ENCODE measurements at places on chromosomes 12 and 14.

DNA sequence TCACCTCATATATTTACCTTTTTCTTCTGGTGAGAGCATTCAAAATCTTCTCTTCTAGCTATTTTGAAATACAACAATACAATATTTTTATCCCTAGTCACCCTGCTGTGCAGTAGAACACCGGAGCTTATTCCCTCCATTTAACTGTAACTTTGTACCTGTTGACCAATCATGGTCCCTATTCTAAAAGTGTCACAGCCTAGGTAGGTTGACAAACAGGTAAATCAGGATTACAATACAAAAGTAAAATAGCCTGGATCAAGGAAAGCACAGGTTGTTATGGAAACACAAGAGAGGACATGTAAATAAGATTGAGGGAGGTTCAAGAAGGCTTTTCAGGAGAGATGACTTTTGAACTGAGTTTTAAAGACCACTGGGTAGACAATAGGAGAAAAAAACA, 670.9 kb downstream of the DIO2 start:
- peak; percentile 44 for DNase-seq

- peak; percentile 93 for DNase-seq
Observed at GRCh38 chr12:57086493-57087009, 2.4 kb upstream of the NAB2 start.

DNA sequence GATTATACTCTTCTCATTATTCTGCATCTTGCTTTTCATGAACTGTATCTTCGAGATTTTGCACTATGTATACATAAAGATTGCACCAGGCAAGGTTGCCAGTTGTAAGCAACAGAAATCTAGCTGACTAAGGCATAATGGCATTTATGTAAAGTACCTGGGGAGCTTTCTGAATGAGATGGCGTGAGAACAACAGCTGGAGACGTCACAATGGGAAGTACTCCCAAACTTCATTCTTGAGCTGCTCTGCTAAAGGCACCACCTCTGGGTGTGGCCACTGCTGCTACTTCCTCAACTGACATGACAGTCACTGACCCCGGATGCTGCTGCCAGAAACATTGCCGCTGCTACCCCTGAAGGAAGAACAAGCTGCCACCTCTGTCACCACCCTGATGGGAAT, 220.7 kb downstream of the NOVA1 start:
- DNase-seq: no peak

GRCh38 chr14:22791301-22791700, 23.9 kb downstream of the SLC7A7 start:
- DNase-seq: peak; percentile 50

- peak; percentile 64 for DNase-seq
Observed at GRCh38 chr12:106096376-106096775, 42.4 kb downstream of the NUAK1 start.

GRCh38 chr12:75378354-75378753, 12.5 kb upstream of the GLIPR1L2 start:
- no peak for DNase-seq

- no peak for DNase-seq
Observed at GRCh38 chr12:131084341-131085011, 130.8 kb downstream of the ADGRD1 start.

GRCh38 chr14:58923751-58924405, 264.6 kb upstream of the DAAM1 start:
- no peak for DNase-seq

DNA sequence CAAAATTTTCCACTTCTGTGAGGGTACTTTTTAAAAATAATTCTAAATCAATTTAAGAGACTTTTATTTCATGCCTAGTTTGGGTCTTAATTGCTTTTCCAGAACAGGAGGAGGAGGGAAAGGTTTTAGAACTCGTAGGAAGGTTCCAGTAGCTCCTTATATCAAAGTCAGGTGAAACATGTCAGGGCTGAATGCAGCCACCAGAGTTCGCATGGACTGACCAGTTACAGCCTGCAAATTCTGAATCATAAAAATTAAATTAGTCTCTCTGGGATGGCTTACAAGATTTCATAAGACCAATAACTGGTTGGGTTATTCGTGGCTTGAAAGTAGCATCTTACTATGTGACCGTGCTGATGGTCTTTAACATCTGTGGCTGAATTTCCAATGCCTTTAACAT, 397 bp downstream of the BDKRB1 start:
- no peak for DNase-seq

- no peak for DNase-seq
Observed at GRCh38 chr14:101178184-101179072, 274.9 kb upstream of the RTL1 start.

- DNase-seq: peak; percentile 92
Observed at GRCh38 chr12:111775205-111776193, 8.8 kb downstream of the ALDH2 start.

DNA sequence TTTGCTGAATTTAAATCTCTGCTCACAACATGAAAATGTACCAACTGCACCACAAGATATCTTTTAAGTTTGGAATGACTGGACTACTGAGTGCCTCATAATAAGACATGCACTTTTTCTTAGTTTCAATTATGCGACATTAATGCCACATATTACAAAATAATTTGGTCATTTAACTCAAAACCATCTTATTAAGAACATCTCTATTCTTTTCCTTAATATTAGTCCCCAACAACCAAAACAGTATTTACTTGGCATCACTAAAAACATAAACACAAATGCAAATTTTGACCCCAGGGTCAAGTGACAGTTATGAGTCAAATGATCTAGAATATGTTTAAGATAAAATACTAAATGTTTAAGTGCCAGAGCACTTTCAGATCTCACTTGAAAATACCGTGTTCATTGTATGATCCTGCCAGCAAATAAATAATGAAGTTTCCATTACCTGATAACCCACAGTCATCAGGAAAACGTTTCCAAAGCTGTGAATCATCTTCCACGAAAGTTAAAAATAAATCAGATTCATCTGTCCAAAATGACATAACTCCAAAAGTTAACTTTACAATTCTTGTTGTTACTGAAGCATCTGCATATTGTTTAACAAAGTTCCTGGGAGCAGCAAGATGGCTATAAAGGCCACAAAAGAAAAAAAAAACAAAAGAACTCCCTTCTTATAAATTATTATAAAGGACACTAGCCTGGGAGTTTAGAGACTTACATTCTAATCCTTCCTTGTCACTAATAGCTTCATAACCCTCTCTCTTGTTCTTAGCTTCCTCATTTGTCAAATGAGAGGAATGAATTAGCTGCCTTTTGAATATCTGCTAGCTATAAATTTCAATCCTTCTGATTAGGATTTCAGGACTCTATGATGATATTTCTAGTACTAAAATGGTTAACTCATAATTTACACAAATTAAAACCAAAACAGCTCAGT, 30.5 kb upstream of the AP4S1 start:
- DNase-seq: peak; percentile 24

- no peak for DNase-seq
Observed at GRCh38 chr12:101021911-101022388, 188.1 kb downstream of the SLC5A8 start.

GRCh38 chr12:121974026-121974985, 47.4 kb upstream of the BCL7A start:
- DNase-seq: no peak

DNA sequence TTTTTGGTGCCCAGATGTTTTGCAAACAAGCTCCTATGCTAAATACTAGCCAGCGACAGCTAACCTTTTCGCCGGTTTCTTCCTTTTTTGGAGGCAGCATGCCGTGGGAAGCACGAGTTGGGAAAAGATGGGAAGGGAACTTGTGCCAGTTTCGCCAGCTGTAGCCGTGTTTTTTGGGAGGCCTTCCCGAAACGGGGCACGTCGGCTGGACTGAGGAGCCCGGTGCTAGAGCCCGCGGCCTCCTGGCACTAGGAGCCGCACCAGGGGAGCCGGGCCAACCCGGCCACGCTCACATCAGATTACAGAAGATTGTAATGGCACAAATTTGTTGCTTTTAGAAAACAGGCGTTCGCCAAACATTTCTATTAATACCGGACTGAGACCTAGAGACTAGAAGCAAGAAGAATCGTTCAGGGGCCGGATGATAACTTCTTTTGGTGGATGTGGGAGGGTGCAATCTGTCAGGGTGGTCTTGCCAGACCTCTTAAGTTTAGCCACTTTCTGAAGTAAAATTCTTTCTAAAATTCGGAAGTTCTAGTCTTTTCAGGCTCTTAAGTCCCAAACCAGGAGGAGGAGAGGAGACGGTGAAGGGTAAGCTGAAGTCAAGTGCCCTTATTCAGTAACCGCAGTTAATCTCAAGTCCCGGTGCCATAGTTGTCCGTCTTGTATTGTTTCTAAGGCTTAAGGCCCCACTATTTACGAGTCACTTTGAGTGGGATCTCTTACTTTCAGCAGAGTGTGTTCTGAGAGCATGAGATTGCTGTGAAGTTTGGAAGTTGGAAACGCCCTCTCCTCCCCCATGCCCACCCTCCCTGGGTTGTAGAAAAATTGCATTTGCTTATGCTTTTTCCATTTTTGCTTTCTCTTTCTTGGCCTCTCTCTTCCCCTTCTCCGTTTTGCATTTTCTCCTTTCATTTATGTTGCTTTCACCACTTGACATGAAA, 1.3 kb downstream of the RASSF3 start:
- peak; percentile 59 for DNase-seq

GRCh38 chr12:76085520-76085868, 1.0 kb upstream of the NAP1L1 start:
- no peak for DNase-seq

DNA sequence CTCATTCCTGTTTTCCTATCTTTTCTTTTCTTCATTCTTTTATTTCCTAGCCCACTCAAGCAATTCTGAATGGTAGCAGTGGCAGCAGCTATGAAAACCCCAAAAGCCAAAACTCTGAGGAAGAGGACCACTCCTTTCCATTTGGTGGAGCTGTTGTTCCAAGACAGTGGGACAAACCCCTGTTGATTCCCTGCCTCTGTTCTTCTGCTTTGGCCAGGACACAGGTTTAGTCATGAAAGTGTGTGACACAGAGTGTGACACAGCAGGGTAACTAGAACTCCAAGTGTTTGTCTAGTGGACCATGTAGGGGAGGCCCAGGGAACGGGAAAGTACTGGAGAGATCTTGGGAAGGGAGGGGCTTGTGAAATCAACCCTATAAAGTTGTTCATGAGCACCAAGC, 71.1 kb downstream of the PTCSC3 start:
- no peak for DNase-seq

DNA sequence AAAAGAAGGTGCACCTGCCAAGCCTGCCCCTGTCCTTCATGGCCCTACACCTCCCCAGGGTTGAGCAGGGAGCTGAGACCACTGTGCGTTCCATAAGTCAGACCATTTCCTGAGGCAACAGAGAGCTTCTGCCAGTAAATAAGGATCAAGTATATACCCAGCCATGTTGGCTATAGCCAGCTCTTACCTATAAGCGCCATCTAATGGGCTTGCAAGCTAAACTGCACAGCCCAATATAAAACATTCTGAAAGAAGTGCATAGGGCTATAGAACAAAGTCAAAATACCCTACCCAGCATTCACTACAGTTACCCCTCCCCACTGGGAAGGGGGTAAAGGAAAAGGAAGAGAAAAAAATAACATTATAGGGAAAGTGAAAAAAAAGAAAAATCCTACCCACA, 59.3 kb upstream of the SCAF11 start:
- DNase-seq: no peak

- DNase-seq: peak; percentile 2
Observed at GRCh38 chr14:20278414-20278813, 27.3 kb downstream of the TTC5 start.

DNA sequence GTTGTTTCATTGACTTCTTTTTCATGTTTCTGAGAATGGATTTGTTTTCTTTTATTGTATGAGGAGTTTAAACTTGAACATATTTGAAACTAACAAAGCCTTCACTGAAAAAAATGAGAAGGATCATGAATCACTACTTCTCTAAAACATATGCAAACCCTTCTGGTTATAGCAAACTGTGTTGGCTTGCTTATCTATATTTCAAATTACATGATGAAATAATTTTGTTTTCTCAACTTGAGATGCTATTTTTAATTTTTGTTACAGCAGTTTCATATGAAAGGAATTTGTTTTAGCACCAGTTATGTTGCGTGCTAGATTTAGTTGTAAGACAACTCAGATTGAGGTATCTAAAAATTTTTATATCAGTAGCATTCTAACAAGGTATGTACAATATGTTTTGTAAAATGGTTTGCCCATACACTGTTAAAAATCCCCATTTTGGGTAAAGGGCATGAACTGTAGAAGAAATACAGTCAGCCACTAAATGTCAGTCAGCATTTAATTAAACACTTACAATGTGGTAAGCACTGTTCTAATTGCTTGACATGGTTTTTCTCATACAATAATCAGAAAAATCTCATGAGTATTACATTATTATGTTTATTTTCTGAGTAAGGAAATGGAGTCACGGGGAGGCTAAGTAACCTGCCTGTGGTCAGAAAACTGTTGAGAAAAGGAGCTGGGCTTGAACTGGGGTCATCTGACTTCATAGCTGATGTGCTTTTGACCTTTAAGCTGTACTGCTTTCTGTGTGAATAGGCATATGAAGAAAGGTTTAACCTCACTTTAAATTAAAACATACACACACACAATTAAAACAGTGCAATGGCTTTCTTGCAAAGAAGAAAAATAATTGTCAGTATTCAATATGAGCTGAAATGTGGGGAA, 105.7 kb downstream of the PLEKHA5 start:
- DNase-seq: no peak

DNA sequence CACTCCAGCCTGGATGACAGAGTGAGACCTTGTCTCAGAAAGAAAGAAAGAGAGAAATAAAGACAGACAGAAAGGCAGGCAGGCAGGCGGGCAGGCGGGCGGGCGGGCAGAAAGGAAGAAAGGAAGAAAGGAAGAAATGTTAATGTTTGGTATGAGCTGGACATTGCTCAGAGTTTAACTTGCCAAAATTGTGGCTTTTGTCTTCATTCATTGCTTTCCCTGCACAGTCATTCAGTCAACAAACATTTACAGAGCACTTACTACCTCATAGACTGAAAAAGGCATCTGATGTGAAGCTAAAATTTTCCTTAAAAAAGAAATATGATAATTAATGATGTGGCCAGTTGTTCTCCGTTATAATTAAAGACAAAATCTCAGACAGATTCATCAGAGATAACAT, 247.1 kb downstream of the SPTSSA start:
- no peak for DNase-seq

DNA sequence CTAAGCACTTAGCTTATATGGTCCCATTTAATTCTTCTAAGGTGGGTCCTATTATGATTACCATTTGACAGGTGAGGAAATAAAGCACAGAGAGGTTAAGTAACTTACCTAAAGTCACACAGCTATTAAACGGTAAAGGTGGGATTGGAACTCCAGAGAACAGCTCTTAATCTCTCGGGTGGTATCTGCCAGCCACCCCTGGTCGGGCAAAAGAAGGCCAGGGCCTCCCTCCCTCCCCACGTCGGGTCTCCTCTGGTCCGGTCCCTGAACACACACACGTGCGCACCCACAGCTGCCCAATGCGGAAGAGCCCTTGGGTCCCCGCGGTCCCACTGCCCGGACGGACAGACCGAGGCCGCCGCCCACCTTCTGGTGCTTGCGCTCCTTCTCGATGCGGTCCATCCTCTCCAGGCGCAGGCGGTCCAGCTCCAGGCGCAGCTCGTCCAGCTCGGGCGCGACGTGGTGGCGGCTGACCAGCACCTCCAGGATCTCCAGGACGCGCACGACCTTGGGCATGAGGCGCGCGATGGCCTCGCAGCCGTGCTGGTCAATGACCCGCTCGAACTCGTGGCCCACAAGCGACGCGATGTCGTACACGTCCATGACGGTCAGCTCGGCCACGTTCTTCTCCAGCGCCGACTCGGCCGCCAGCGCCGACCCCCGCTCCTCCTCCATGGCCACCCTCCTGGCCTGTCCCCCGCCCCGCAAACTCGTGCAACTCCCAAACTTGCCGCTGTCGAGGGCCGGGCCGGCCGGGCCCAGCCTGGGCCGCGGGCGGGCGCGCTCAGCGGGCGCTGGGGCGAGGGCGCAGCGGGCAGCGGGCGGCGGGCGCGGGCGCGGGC, 490 bp downstream of the RILPL1 start:
- peak; percentile 58 for DNase-seq

GRCh38 chr14:50830932-50831725, at the start of gene NIN:
NIN (minus strand) TSS chr14:50831162; CDS start chr14:50822056, 9,106 bp downstream.
- peak; percentile 92 for DNase-seq

All from tongue (tissue), 3 donors.